ENCODE measurements at places on chromosomes 7 and 10.

GRCh38 chr7:114956702-114957101 is 34.8 kb downstream of the MDFIC start:
- no peak for DNase-seq

DNA sequence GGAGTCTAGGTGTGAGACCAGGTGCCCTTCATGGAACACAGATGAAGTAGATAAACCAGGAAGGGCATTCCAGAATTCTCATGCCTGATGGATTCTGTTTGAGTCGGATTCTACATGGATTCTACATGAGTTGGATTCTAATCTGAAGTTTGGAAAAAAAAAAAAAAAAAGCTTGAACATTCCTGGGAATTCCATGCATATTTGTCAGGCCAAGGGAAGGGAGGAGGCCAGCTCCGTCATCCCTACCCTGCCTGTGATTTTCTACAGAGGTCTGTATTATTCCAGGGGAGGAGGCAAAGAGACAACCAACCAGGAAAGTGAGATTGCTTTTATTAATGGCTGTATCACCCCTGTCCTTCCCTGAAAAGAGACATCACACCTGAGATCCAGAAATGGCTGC is 27.8 kb upstream of the EBLN1 start:
- no peak for DNase-seq

DNA sequence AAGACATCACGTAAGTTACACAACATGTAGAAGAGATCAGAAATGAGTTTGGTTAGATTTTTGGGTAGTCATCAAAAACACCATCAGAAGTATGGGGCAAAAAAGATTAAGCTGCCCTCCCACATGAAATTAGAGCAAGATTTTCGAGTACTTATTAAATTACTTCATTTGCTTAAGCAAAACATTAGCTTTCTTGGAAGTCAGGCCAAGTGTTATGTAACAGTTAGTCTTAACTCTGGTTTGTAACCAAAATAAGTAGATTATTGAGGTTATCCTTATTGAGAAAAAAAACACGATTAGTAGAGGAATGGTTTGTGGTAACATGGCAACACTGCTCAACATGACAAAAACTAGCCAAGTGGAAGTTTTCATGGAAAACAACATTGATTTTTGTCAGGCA is 37.9 kb downstream of the HBP1 start:
- DNase-seq: no peak

- DNase-seq: no peak
Measured at GRCh38 chr10:86500846-86501245, 20.7 kb downstream of the WAPL start.

GRCh38 chr7:44063547-44063893 is 1.8 kb downstream of the PGAM2 start:
- no peak for DNase-seq

- DNase-seq: no peak
Measured at GRCh38 chr10:76119036-76119435, 687.6 kb downstream of the LRMDA start.

DNA sequence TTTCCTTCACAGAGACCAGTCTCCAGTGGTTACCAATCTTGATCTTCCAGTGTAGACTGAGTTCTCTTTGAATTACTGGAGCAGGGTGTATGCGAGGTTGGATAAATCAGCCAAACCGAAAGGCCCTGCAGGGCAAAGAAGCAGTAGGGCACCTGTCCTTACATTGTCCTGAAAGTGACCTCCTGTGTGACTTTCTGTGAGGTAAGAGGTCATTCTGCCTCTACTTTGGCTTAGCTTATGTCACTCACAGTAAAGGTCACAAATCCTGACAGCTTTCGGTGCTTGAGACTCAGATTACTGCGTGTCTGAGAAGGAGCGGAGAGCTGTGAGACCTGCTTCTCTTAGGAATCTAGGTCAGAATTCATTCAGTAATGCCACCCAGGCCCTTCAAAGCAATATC is 252.7 kb upstream of the ETV1 start:
- DNase-seq: no peak

All from activated CD4-positive, alpha-beta memory T cell treated with anti-CD3 and anti-CD28 coated beads for 36 hours (primary cell).